Dorsolateral prefrontal cortex (tissue), 122 donors: ENCODE measurements at places on chromosomes 11 and 22.
A peak's percentile ranks its signal among the peaks of the same experiment; 100 is the strongest.

- no peak for DNase-seq
Observed at GRCh38 chr11:5690736-5691135, 1.1 kb downstream of the TRIM22 start.

- DNase-seq: no peak
Observed at GRCh38 chr11:69253028-69253427, 40.9 kb upstream of the MYEOV start.

DNA sequence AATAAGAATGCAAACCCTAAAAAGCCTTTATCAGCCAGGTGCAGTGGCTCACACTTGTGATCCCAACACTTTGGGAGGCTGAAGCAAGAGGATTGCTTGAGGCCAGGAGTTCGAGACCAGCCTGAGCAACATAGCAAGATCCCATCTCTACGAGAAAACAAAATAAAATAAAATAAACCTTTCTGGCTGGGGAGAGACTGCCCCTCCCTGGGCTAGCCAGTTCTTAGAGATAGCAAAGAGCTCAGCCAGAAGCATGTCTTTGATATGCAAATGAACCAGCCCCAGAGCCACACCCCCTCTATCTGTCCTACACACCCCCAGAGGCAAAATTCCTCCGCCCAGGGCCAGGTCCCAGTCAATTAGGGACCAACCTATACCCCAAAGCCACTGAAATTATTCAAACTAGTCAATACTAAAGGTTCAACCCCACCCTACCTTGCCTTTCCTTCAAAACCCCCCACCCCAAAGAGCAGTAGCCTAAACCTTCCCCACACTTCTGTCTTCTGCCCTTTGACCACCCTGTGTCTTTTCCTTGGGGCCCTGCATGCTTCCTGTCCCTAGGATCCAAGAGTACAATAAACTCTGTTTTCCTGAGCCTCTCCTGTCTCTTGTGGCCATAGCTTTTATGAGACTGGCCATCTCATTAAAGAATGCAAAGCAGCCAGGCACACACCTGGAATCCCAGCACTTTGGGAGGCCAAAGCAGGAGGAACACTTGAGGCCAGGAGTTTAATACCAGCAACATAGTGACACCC, 37.3 kb upstream of the CXCR5 start:
- DNase-seq: no peak

GRCh38 chr22:37802310-37803194, 5.2 kb upstream of the GCAT start:
- peak; percentile 77 for DNase-seq

DNA sequence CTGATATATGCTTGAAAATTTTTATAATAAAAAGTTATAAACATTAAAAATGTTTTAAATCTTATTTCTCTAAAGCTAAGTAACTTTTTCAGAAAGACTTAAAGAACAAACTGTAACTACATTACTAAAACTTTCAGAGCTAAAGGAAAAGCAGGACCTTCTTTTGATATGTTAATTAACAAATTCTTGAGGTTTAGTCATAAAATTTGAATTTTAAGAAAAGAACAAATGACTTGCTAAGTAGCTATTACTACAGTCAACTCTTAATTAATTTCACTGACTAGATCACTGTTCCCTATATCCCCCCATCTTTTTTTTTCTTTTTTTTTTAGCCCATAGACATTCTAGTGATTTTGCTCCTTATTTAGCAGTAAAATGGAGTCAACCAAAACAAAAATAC, 344.4 kb downstream of the LRRC4C start:
- DNase-seq: no peak

DNA sequence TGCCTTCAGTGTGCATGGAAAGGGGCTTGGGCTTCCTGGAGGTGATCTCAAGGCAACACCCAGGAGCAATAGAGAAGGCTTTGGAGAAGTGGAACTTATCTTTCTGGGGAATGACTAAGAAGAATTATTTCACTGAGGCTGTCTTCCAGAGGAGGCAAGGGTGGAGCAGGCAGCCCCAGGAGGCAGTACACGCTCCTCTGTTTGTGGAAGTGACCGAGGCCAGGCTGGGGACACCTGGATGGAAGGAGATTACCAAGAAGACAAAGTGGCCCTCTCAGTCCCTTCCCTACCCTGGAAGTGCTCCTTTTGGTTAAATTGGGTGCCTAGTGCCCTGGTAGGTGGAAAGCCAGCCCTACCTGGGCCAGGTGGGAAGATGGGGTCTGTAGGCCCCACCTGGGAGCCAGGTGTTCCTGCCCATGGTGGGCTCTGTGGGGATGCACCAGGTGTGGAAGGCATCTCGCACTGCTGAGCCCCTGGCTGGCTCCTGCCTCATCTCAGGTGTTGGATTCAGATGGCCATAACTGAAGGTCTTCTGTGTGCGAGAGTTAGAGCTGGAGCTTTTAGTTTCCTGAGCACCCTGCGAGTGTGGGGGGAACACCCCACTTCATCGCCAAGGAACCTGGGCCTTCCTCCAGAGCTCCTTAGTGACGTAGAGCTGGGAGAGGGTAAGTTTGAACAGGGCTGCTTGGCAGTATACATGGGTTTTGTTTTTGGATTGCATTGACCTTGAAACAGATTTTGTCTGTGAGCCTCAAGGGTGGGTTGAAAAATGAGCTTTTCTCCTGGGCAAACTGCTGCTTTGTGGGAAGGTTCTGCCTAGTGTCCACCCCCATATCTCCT, 46.1 kb downstream of the MICAL2 start:
- DNase-seq: no peak

DNA sequence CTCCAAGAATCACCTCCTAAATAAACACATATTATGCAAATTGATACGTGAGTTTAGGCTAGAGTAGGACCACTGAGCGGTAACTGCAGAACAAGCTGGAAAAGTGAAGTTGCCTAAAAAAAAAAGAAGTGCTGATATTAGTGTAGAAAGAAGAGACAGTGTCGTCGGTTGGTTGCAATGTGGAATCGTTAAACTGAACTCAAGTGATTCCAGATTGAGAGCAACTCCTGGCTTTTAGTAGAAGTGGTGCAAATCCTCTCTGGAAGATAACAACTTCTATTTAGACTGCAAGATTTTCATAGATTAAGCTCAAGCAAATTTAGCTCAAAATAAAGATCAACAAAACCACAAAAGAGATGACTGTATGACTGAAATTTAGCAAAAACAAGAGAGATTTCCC, 97.0 kb upstream of the PGR start:
- no peak for DNase-seq

DNA sequence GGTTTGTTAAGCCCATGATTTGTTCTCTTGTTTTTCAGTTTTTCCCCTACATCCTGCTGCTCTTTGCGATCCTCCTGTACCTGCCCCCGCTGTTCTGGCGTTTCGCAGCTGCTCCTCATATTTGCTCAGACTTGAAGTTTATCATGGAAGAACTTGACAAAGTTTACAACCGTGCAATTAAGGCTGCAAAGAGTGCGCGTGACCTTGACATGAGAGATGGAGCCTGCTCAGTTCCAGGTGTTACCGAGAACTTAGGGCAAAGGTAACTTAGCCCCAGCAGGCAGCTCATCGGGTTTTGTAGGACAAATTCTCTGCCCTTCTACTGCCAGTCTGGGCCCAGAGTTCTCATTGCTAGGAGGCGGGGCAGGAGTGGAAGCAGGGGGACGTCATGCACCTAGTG, 49.7 kb downstream of the PANX1 start:
- DNase-seq: no peak

DNA sequence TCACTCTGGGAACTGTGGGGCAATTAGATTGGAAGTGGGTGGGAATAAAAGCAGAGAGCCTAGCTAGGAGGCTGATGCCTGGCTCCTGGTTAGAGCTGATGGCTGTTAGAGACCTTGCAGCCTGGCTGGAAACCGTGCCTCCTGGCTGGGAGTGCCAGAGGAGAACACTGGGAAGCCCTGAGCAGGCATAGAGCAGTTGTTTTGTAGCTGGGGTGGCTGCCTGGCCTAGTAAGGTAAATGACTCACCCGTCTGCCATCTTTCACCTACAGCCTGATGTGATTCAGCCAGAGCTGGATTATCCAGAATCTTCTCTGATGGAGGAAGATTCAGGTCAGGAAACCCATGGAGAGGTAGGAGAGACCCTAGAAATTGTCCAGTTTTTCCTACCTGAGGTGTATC, 6.1 kb downstream of the UQCR10 start:
- DNase-seq: no peak

DNA sequence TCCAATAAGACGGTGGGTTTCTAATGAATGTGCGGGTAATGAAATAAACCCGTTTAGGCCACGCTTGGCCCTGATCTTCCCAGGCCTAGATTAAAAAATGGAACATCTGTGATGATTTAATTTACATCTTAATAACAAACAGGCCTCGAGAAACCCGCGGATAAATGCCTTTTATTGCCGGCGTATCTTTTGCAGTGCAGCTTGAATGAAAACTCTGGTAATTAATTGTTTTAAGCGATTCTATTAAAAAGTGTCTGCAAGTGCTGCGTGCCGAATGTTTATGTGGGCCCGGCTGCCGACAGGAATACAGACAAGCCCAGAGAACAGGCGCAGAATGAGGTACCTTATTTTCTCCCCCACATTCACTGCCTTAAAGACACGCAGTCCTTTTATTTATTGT, 420.7 kb downstream of the MN1 start:
- DNase-seq: no peak

- peak; percentile 78 for DNase-seq
Observed at GRCh38 chr11:67464411-67465188, 4.5 kb downstream of the TMEM134 start.

GRCh38 chr11:6298605-6299004, 21.7 kb downstream of the CAVIN3 start:
- DNase-seq: no peak

DNA sequence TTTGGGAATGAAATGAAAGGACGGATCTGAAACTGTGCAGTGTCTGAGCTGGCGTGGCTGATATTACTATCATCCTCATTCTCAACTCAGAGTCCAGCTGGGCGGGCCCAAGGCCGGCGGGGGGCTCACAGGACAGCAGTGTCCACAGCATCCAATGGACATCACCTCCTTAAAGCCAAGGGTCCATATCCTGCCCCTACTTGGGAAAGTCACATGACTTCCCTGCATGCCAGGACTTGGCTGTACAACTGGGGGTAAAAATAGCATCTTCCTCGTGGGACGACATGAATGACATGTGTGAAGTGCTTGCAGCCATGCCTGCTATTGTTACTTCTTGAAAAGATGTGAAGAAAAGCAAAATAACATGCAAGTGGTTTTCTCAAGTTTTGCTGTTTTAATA, 82.3 kb downstream of the TRMU start:
- DNase-seq: no peak

GRCh38 chr11:125139778-125140177, 24.8 kb upstream of the PKNOX2 start:
- no peak for DNase-seq

DNA sequence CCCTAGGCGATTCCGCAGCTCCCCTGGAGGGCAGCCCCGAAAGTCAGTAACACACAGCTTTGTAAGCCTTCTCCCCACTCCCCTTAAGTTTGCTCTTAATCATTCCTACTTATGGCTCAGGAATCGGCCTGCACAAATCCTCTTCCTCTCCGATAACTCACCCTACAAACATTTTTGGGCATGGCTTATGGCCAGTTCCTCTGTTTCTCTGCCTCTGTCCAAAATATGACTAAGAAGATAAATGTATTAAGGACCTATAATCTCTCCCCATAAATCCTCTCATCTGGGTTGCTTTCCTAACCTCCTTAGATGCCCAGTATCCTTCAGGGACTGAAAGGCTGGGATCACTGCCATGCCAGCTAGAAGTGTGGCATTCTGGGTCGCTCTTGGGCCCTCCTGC, 41.0 kb downstream of the PAMR1 start:
- no peak for DNase-seq

- DNase-seq: no peak
Observed at GRCh38 chr11:100467821-100468508, 219.1 kb upstream of the ARHGAP42 start.

- no peak for DNase-seq
Observed at GRCh38 chr11:128259816-128260215, 327.5 kb downstream of the ETS1 start.

- no peak for DNase-seq
Observed at GRCh38 chr11:6067502-6067901, 36.9 kb upstream of the OR56A1 start.

DNA sequence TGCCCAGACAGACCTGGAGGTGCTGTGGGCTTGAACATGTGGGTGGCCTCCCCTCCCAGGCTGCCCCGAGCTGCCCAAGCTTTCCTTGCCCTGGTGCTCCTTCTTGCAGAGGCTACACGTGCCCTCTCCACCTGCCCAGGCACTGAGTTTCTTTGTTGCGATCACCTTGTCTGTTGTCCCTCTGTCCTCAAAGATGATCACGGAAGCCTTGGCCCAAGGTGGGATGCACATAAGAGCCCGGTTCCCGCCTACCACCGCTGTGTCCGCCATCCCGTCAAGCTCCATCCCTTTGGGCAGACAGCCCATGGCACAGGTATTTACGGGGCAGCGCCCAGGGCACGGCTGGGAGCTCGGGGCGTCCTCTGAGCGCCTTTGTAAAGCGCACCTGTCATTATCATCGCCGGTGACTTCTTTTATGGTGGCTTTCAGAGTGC, 67.5 kb downstream of the MED15 start:
- no peak for DNase-seq

GRCh38 chr11:14094481-14095037, 132.0 kb downstream of the SPON1 start:
- no peak for DNase-seq

DNA sequence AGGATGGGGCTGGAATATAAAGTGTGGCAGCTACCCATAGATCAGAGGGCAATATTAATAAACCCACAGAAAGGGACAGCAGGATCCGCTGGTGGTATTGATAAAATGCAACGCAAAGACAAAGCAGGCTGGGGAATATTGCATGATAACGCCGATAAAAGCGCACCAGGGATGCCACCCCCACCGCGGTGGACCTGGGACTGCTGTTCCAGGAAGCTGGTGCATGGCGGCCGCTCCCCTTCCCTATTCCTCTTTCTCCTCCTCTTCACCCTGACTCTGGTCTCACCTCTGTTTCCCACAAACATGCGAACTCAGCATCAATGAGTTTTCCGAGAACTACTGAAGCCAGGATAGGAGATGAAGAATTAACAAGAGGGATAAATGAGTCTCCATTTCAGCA, 20.2 kb downstream of the SPATA19 start:
- no peak for DNase-seq

DNA sequence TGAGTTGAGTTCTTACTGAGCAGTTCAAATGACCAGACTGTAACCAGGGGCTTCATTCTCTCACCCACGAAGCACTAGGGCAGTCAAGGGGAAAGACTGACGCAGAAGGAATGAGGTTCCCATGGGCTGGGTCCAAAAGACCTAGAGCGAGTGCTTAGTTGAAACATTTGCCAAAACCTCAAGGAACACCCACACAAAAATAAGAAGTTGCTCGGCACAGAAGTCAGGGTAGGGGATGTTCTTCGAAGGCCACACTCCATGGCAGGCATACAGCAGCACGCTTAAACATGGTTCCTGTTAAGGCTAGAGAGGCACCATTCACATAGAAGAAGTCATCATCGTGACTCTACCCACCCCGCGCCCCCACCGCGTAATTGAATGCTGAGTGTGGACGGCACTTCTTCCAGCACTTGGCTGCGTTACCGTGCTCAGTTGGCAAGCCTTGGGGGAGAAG, 52.9 kb downstream of the TIMP3 start:
- DNase-seq: no peak

GRCh38 chr11:120715239-120715638, 203.7 kb downstream of the GRIK4 start:
- no peak for DNase-seq
